ENCODE measurements at places on chromosomes 12 and 14.

DNA sequence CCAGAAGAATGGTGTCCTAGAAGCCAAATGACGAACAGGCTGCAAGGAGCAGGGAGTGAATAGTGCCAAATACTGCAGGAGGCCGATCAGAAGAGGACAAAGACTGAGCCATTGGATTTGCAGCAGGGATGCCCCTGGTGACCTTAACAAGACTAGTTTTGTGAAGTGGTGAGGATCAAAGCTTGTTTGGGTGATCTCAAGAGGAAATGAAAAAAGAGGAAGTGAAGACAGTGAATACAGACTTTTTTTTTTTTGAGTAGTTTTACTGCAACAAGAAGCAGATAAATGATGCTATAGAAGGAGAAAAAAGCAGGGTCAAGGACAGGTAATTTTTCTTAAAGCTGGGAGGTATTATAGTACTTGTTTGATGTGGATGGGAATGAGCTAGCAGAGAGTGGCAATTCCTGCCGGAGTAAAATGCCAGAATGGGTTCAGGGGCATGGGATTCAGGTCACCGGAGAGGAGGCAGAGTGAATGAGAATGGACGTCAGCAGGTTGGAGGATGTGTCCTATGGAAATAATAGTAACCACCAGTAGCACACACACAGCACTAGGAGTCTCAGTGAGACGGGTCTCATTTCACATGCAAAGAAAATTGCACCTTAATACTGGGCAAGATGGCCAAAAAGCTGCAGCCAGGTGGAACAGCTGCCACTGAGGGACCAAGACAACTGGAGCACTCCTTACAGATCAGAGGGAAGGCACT, 345.8 kb upstream of the CCDC196 start:
- DNase-seq: no peak

DNA sequence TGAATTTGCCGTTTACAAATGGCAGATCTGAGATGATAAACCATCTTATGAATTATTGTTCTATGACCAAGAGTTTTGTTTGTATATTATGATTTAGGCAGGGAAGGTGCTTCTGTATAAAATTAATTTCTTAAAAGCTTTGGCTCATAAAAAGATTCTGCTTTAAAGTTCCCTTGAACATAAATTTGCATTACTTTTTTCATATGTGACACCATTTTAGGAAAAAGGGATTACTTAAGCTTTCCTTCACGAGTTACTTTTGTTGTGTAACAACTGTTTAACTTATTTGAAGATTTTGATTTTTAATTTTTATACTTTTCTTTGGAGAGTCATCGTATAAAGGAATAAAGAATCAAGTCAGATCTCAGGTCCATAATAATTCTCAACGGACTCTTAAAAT, 3.3 kb downstream of the ETNK1 start:
- DNase-seq: no peak

DNA sequence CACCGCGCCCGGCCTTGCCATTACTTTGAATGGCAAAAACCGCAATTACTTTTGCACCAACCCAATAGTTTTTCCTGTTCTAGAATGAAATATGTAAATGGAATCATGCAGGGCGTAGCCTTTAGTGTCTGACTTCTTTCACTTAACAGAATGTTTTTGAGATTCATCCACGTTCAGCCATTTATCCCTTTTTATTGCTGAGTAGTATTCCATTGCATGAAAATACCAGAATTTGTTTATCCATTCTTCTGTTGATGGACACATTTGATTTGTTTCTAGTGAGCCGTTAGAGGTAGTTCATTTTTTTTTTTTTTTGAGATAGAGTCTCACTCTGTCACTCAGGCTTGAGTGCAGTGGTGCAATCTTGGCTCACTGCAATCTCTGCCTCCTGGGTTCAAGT, 90.6 kb downstream of the SLC25A47 start:
- DNase-seq: no peak

DNA sequence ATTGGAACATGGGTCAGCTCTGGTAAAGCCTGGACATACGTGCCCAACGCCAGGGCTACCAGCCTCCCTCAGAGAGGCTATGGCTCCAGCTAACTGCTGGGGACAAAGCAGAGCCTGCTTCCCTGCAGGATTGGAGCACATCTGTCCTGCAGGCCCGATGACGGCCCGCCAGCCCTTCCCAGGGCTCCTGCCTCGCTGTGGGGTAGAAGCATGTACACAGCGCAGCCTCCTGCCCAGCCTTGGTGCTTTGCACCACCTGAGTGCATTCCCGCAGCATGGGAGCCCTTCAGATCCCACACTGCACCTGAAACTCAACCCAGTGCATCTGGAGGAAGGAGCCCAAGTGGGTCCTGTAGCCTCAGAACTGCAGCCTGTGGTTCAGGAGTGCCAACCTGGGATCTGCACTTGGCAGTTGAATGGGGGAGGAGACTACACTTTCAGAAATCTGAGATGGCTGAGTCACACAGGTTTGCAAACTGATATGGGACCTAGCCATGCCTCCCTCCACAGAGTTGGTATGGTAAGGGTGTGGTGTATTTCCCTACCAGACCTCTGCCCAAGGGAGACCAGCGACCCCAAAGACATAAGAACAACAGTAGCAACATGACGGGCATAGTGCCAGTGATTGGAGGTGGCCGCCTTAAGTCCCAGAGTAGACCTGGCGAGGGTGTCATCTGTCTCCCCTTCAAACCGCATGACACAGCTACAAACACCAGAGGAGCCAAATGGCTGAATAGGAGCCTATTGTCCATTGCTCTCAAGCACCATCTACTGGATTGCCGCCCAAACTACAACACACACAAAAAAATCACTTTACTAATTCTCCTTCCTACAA, 273.9 kb upstream of the MIS18BP1 start:
- DNase-seq: no peak

GRCh38 chr12:127362121-127362520, 904.8 kb upstream of the TMEM132C start:
- no peak for DNase-seq
